Stomach (tissue), 19 donors: ENCODE measurements at places on chromosomes 1 and 21. TPM values are rescaled to one million over a fixed set of nuclear protein-coding genes. Genes with fewer than 3 reads are reported as not detected.

The RNU5D-1 gene
- polyA plus RNA-seq = not detected

GRCh38 chr1:16443975-16444770 is 3.6 kb downstream of the NECAP2 start:
- no peak for DNase-seq

The RUNX3 gene
- 2.6 TPM for polyA plus RNA-seq

DNA sequence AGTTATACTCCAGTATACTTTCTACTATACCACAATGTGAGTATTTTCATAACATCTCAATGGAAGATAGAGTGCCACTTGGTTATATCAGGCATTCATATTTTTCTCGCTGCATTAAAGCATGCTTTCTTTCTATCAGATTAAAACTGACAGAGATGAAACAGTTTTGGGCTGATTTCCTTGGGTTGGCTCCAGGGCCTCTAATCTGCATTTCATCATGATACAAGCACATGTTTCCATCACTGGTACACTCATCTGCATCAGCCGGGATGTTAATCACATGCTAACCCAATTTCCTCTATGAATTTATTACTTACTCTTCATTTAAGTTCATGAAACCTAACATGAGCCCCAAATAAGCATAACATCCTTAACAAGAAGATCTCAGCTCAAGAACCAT is 289.0 kb upstream of the DAB1 start:
- DNase-seq = peak; percentile 16

DNA sequence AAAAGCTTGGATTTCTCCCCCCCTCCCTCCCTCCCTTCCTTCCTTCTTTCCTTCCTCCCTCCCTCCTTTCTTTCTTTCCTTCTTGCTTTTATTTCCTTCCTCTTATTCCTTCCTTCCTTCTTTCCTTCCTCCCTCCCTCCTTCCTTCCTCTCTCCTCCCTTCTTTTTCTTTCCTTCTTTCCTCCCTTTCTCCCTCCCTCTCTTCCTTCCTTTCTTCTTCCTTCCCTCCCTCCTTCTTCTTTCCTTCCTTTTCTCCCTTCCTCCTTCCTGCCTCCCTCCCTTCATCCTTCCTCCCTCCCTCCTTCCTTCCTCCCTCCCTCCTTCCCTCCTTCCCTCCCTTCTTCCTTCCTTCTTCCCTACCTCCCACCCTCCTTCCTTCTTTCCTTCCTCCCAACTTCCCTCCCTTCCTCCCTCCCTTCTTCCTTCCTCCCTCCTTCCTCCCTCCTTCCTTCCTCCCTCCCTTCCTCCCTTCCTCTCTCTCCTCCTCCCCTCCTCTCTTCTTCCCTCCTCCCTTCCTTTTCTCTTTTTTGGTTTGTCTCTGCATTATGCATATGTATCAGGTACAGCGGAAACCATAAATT is 22.8 kb downstream of the WDR64 start:
- DNase-seq = no peak

- peak; percentile 38 for DNase-seq
These were observed 90.6 kb downstream of the HIVEP3 start for GRCh38 chr1:41827991-41828570.

GRCh38 chr1:92134331-92134730 is 54.2 kb downstream of the BTBD8 start:
- no peak for DNase-seq

The REN gene
- polyA plus RNA-seq = 0.08 TPM

DNA sequence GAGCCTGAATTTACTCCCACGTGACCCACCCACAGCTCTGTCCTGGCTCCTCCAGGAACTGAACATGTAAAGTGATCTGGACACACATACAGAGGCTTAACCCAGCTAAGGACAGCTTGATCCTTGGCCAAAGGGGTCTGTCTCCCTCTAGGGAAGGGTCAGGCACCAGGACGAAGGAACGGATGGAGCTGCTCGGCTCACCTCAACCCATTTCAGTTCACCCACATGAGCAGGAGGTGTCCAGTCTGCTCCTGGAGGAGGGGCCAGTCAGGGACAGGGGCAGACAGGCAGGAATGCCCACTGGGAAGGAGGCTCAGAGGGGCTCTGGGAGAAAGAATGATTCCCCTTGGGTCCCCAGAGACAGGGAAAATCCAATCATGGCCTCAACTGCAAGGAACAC is 567.2 kb downstream of the PTPRU start:
- DNase-seq = no peak

The GFI1 gene
- polyA plus RNA-seq = 0.61 TPM

- no peak for DNase-seq
These were observed 32.5 kb downstream of the KIAA1614 start for GRCh38 chr1:180945151-180945550.

DNA sequence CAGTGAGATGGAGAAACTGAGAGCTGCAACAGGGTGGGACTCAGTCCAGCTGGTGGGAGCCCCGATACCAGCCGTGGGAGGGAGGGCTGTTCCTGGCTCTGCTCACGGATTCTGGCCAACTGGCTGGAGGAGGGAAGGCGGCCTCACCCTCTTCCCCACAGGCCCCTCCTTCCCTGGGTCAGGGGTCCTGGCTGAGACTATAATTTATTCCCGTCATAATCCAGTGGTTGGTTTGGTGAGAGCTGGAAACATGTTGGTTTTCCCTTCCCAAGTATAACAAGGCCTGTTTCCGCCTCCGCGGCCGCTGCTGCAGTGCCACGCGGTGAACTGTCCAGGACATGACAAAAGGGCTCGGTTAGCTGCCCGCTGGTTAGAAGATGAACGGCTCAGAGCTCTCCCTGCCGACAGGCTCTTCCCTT is 10.0 kb downstream of the PTPRF start:
- no peak for DNase-seq

DNA sequence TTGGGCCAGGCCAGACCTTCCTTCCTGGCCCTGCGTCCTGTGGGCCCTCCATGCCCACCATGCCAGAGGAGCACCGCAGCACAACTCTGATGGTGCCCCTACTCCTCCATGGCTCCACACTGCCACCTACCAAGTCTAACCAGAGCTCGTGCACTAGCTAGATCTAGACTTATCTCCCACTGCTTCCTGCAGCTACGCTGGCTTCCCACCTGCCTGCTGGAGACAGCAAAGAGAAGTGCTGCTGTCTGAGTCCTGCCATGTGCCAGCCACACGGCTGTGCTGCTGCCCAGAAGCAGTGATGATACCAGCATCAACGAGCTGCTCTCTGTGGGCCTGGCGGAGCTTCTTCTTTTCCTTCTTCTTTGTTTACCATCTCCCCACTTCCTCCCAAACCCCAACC is 4.5 kb downstream of the GUCA2B start:
- DNase-seq = no peak

- DNase-seq = peak; percentile 51
These were observed 72.4 kb upstream of the BCAR3 start for GRCh38 chr1:93753791-93754763.

DNA sequence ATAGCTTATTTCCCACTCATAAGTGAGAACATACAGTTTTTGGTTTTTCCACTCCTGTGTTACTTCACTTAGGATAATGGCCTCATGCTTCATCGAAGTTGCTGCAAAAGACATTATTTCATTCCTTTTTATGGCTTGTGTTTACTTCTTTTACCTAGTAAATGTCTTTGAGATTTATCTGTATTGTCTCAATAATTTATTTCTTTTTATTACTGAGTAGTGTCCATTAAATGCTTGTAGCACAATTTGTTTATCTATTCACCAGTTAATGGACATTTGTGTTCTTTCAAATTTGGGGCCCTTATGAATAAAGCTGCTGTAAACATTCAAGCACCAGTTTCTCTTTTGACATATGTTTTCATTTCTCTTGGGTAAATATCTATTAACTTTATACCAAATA is 86.0 kb downstream of the UCHL5 start:
- no peak for DNase-seq
